ENCODE measurements at places on chromosomes 5 and 9.

DNA sequence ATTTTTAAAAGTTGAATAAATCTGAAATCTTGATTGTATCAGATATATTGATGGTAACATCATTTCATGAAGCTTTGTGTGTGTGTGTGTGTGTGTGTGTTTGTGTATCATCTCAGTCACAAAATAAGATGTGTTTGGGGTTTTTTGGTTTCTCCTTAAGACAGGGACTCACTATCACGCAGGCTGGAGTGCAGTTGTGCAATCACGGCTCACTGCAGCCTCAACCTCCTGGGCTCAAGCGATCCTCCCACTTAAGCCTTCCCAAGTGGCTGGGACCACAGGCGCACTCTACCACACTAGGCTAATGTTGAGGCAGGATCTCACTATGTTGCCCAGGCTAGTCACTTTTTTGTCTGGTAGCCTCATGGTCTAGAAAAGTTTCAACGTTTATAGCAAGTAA is 83.4 kb upstream of the DMRT1 start:
- DNase-seq, result no peak

DNA sequence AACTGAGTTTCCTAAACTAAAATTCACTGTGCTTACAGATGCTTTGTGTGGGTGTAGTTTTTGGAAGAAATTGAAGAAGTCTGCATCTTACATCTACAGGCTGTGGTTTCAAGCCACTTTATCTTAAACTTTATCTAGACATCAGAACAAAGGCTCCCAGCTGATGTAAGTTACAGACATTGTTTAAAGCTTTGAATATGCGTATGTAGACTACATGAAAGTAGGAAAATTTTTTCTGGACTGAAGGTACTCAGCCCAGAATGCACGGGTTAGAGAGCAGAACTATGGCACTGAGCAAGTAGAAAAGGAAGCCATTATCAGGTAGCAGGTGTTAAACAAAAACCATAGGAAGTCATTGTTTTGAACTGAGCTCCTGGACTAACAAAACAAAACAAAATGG is 185.4 kb downstream of the TTC39B start:
- DNase-seq, result no peak

DNA sequence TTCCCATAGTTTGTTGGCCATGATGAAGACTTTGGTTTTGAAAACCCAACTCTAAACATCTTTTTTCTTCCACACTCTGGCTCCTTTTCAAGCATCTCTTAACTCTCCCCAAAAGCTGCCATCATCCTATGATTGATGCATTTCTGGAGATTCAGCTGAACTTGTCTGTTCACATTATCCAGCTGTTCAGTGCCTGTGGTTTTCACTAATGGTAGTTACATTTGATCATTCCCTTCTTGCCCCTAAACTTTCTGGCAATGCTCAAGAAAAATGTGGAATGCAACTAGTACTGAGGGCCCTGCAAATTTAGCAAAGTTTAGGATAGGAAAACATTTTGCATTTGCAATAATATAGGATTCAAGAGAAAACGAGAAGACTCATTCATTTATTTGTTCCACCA is 267.5 kb downstream of the ENC1 start:
- DNase-seq, result no peak

DNA sequence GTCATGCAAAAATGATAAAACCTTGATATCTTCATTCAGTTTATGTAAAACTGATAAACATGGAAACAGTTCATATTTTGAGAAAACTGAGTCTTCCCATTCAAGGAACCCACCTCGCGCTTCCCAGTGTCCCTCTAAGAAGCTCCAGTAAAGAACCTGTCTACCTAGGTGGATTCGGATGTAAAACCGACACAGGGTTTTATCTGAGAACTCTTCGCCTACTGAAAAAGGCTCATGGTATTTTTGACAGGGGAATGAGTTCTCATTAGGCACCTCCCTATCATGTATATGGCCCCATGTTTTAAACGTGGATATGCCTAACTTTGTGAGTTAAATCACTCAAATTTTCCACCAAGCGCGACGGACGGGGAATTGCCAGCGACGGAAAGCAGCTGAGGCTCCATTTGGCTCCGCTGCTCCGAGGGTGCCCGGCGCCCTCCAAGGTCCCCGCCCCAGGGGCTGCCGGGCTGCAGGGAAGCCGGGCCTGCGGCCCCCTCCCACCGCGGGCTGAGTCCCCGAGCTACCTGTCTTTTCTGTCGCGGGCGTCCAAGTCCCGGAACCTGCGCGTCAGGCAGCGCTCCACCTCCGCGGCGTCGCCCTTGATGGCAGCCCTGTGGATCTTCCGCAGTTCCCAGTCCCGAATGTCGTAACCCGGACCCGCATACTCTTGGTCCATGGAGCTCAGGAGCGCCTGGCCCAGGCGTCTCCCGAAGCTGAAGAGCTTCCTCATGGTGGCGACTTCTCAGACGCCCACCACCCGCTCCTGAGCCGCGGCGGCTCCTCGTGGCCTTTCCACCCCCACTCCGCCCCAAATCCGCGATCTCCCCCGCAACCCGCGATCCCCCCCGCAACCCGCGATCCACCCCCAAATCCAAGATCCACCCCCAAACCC is 594 bp downstream of the ANKRD18A start:
- DNase-seq, result no peak

DNA sequence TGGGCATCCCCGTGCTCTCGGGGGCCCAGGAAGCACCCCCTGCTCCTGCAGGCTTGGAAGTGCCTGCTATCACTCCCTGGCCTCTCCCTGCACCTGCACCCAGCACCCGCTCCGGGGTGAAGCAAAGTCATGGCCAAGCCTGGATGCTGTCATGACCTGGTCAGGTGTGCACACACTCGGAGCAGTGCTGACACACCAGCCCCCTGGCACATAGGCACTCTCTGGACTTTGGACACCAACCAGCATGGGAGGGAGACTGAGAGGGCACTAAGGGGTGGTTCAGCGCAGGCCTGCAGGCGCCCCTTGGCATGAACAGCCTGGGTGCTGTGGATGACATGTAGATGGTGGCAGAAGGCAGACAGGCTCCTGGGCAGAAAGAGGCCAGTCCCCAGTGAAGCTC is 158.6 kb downstream of the GHR start:
- DNase-seq, result no peak

GRCh38 chr5:59061377-59061776 is 478.5 kb downstream of the RAB3C start:
- no peak for DNase-seq

DNA sequence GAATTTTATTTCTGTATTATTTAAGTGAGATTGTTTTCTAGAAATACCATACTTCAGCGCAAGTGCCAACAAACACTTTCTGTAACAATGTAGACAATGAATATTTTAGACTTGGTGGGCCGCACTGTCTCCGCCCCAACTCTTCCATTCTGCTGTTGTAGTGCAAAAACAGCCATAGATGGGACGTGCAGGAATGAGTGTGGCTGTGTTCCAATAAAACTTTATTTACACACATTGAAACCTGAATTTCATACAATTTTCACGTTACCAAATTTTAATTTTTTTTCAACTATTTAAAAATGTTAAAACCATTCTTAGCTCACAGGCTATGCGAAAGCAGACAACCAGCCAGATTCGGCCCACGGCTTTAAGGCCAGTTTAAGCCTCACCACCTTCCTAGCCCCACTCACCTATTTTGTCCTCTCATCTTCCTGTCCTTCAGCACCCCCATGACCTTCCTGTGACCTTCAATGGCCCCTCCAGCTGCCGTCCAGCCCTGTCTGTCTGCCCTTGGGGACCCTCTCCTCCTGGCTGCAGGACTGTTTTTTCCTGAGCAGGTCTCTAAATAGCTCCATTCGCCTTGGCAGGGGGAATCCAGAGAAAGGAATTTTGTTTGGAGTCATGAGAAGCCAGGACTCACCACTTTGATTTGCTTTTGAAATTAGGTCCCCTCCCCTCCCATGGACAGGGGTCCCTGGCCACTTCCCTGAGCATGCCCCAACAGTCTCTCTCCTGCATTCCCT is 11.2 kb upstream of the ANXA6 start:
- DNase-seq, result no peak

DNA sequence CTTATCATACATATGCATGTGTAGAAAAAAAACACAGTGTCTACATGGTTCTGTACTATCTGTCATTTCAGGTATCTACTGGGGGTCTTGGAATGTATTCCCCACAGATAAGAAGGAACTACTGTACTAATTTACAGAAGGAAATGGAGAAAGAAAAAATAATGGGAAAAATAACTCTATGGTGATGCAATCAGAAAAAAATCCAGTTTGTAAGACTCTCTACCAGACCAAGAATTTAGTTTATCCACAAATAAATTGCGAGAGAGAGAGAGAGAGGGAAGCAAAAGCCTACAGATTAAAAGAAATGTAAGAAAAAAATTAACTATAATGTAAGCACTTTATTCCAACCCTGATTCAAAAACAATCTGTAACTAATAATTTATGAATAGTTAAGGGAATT is 708.6 kb upstream of the ZNF608 start:
- no peak for DNase-seq

DNA sequence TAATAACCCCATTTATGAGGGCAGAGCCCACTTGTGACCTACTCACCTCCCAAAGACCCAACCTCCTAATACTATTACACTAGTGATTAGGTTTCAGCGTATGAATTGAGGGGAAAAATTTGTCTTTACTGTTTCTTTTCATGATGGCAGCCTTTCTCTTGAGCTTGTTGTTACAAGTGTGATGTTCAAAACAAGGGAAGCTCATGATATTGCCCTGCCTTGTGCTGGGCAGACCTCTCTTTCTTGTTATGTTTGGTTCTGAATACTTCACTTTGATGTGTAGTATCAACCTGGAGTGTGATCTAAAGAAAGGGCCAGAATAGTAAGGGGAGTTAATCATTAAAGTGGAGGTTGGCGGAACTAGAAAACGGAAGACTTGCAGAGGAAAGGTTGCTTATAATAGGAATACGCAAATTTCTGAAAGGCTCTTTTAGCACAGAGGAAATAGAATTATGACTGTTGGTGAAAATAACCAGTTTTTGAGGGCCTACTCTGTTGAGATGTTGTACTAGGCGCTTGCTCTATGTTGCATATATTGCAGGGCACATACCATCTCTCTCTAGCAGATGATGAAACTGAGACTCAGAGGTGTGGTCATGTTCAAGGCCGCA is 68.2 kb downstream of the MELK start:
- no peak for DNase-seq

GRCh38 chr9:35767458-35767857 is 13.4 kb upstream of the MSMP start:
- DNase-seq, result no peak

DNA sequence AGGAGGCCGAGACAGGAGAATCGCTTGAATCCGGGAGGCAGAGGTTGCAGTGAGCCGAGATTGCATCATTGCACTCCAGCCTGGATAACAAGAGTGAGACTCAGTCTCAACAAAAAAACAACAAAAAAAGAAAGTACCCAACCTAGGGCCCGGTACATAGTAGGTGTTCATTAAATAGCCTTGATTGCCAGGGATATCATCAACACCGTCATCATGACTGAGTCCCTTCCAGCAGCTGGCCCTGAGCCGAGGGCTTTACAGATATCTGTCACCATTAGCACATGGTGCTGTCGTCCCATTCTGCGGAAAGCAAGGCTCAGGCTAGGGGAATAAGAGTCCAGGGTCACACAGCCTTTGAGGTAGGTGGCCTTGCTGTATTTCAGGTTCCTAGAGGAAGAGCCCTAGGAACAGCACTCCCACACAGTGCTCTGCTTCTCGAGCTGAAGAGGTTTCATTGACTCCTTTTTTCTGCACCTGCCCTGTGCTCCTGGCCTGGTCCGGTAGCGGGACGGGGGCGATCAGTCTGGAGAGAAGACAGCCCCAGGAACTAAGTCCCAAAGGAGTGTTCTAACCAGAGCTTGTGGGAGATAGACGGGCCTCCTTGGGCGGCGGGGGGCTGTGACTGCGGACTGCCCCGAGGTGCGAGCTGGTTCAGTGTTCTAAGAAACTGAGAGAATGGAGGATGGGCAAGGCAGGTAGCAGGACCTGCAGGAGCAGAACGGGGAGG is 48.2 kb downstream of the CXXC5 start:
- DNase-seq, result no peak

- no peak for DNase-seq
Observed at GRCh38 chr9:77016526-77017504, 2.6 kb upstream of the FOXB2 start.

GRCh38 chr5:16791036-16791705 is 144.9 kb downstream of the MYO10 start:
- DNase-seq, result no peak

DNA sequence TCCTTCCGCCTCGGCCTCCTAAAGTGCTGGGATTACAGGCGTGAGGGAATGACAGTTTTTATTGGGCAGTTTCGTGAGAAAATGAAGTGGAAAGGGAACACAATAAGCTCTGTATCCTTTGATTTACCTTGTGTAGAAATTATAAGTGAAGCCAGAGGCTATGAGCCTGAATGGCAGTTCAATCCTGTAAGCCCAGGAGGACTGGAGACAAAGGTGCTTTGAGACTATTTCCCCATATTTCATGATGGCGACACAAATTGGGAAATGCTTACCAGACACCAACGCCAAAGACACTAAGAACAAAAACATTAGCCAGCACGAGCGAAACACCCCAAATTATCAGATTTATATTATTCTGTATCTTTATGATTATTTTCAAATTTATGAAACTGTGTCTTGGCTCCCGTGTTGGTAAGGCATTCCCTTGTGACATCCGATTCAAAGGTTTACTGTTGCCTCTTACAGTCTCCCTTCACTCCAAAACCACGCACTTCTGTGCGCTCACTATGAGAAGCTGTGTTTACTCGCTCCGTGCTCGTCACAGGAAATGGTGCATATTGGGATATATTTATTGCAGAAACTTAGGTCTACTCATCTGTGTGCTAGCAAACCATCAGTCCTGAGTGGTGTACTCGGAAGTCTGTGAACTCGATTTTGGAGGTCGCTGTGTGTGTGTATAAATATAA is 73.9 kb downstream of the SH3PXD2B start:
- no peak for DNase-seq

DNA sequence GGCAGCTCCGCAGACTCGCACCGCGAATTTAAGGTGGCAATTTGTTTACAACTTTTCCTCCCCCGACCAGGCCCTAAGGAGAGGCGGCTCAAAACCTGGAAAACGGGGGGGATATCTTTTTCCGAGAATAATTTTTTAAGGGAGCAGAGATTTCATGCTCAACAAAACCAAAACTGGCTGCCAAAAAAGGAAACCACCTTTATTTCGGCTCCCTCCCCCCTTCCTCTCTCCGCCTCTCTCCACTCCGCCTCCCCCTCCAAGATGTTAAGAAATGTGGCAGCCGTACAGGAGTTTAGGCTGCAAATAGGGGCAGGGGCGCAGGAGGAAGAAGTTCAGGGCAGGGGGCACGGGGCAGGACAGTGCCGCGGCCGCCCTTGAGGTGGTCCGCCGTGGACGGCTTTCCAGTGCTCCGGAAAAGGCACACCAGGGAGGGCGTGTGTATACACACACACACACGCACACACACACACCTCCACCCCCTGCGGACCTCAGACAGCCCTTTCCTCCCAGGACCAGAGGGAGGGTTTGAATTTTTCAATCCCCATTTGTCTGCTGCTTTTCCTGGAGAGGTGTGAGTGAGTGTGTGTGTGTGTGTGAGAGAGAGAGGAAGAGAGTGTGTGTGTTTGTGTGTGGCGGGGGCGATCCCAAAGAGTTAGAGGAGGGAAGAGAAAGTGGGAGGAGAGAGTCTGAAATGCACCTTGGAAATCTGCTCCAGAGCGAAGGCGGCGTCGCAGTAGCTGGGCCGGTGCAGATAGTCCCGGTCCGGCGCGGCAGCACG is 9.1 kb downstream of the PTCH1 start:
- peak; percentile 64 for DNase-seq

Measured in T-helper 2 cell (primary cell).